CD4-positive, alpha-beta memory T cell (primary cell): ENCODE measurements at places on chromosomes 4 and X. TPM values are rescaled to one million over a fixed set of nuclear protein-coding genes. Genes with fewer than 3 reads are reported as not detected.

Gene CSTF2
- polyA plus RNA-seq, result 13.4 TPM

Gene CT45A1
- polyA plus RNA-seq, result not detected

Gene GCNA
- 0.40 TPM for polyA plus RNA-seq

GRCh38 chr4:74583757-74584156 lies 138.8 kb downstream of the AREG start:
- no peak overlapping the region for H3K27ac ChIP-seq
- no peaks in the 10 kb centered on the region for H3K27me3 ChIP-seq
- DNase-seq, result no peak
- H3K36me3 ChIP-seq, result no peaks in the 10 kb centered on the region
- no peaks in the 10 kb centered on the region for H3K4me1 ChIP-seq

GRCh38 chrX:45716750-45717149 lies 516.1 kb upstream of the DIPK2B start:
- no peak overlapping the region for H3K27ac ChIP-seq
- H3K27me3 ChIP-seq, result no peaks in the 10 kb centered on the region
- no peaks in the 10 kb centered on the region for H3K36me3 ChIP-seq
- no peak overlapping the region for H3K4me3 ChIP-seq
- peaks cover 5% of the 10 kb centered on the region for H3K4me1 ChIP-seq

GRCh38 chr4:123233136-123233768 lies 163.3 kb upstream of the SPRY1 start:
- no peak overlapping the region for H3K27ac ChIP-seq
- H3K27me3 ChIP-seq, result no peaks in the 10 kb centered on the region
- no peak overlapping the region for H3K4me3 ChIP-seq
- H3K36me3 ChIP-seq, result no peaks in the 10 kb centered on the region
- H3K4me1 ChIP-seq, result no peaks in the 10 kb centered on the region

DNA sequence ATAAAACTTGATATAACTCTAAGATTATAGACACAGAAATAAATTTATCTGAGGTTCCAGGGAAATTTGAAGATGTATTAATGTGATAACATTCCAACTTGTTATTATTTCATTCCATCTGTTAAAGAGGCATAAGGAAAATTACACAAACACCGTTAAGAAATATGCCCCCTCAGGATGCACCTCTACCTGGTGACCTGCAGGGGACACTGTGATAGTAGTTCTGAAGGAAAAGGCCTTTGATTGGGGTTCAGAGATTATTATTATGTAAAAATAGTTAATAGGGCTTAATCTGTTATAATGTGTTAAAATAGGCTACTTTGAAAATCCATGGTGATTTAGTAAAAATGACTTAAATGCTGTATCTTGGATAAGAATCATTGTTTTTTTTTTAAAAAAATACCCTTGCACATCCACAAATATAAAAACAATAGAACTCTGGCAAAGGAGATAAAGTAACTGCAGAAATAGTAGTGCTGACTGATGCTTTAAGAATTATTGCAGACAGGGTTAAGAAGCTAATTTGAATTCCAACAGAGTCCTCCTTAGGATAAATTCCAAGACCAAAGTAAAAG lies 6.1 kb upstream of the ABRAXAS1 start:
- H3K27me3 ChIP-seq, result no peaks in the 10 kb centered on the region
- H3K4me1 ChIP-seq, result no peaks in the 10 kb centered on the region
- peak; percentile 35 for DNase-seq
- H3K27ac ChIP-seq, result no peak overlapping the region
- H3K4me3 ChIP-seq, result no peak overlapping the region

DNA sequence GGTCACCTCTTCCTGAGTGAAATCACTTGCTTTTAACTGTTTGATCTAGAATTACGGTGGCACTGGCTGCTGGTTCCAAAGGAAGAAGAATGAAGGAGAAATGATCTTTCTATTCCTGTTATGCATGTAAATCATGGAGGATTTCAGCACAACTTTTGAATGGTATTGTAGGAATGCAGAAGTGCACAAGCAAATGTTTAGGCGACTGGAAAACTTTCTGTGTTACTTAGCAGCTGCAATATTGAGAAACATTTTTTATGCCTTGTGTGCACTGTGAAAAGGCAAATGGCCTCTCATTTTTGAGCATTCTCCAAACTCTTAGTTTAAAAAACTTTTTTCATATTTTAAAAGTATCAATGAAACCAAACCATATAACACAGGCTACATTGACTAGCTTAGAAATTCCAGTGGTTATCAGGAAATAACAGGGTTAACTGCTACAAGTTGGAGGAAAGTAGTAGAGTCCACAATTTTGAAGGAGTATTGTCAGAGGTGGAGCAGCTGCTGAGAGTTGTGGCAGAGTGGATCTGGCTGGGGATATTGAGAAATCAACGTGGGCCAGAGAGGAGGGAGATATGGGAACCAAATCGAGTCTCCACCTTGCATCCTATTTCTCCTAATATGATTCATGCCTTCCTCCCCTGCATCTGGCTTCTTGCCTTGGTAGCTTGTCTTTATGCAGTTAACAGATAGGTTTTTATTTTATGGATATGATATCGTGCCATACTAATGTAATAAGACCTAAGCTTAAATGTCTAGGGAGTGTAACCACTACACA lies 32.0 kb upstream of the FHL1 start:
- no peak overlapping the region for H3K4me3 ChIP-seq
- no peaks in the 10 kb centered on the region for H3K4me1 ChIP-seq
- no peak overlapping the region for H3K27ac ChIP-seq
- DNase-seq, result no peak

DNA sequence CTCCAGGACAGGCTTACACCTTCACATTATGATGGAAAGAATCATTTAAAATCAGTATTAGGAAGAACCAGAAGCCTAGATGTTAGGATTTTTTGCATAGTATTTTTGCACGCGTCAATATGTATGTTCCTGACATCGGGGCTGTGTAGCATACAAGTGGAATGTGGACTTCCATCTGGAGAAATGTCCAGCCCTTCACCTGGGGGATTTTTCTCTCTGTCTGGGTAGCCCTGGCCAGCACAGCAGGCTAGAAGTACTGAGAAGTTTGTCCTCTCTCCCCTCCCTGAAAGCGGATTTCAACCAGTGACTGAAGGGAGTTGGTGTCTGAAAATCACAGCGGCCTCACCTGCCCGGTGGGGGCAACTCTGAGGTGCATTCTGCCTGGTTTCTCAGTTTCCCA lies 10.4 kb upstream of the KLHL8 start:
- H3K27me3 ChIP-seq, result no peaks in the 10 kb centered on the region
- no peaks in the 10 kb centered on the region for H3K36me3 ChIP-seq
- H3K4me3 ChIP-seq, result no peak overlapping the region
- DNase-seq, result no peak
- H3K4me1 ChIP-seq, result no peaks in the 10 kb centered on the region
- no peak overlapping the region for H3K27ac ChIP-seq
